ENCODE measurements at places on chromosomes 13 and 19.

- no peak for DNase-seq
Observed at GRCh38 chr13:85650613-85651012, 148.6 kb downstream of the SLITRK6 start.

GRCh38 chr19:4327877-4328242, 10.8 kb downstream of the STAP2 start:
- DNase-seq: no peak

GRCh38 chr13:113863524-113864272, at the start of gene GAS6:
Gene GAS6 (minus strand): TSS chr13:113864076. CDS start chr13:113863920, 156 bp downstream.
- no peak for DNase-seq

DNA sequence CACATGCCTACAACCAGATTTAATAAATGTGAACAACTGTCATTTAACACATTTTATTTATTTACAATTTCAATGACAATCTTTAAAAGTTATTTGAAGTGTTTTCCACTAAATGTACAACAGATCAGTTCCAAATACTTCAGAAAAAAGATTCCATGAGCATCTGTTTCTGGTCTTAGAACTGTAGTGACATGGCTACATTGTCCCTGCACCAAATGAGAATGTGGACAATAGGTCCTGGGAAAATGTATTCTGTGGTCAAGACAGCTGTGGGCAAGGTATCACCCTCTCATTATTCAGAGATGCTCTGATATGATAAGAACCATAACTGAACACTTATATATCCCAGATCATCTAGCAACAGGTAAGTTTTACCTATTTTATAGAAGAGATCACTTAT, 43.7 kb downstream of the ELF1 start:
- no peak for DNase-seq

DNA sequence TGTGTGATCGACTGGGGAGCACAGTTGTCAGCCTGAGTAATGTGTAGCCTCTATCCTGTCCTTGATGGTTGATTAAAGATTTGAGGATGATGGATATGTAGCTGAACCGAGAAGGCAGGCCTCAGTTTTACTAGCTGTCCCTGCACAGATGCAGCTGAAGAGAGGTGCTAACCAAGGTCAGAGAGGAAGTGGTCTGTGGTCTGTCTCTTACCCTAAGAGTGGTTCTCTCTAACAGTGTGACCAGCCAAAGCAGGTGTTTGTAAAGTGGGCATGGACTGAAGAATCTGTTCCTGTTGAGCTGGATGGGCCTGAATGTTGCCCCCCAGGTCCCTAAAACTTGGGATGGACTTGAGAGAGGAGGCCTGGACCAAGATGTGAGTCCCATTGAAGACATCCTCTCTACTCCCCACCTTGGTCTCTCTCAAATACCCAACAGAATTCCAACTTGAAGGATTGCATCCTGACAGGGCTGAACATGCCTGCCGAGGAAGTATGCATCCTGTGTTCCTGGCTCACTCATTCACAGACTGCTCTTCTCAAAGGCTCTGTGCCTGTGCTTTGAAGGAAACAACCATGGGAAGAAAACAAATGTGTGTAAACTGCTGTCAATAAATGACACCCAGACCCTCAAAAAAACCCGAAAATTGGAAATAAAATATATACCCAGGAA, 223.8 kb downstream of the MAB21L1 start:
- no peak for DNase-seq
